ENCODE measurements at places on chromosomes 4 and X.

- no peak for DNase-seq
Measured at GRCh38 chr4:22910200-22910599, 217.5 kb downstream of the GBA3 start.

DNA sequence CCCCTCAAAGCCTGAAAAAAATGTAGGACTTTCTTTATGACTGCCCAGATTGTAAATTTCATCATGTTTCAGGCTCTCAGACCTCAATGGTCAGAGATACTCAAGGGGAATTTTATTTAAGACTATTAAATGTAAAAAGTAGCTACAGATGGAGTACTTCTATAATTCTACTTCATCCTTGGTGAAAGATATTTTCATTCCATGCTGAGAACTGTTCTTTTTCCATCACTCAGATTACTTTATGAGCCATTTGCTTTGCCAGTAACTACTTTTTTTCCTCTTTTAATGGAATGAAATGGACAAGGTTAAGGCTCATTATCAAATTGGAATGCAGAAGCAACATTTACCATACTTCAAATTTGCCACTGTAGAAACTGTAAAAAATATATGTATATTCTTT is 38.0 kb upstream of the PLS3 start:
- DNase-seq = no peak

- DNase-seq = no peak
Measured at GRCh38 chr4:79358438-79358837, 32.6 kb upstream of the NAA11 start.

DNA sequence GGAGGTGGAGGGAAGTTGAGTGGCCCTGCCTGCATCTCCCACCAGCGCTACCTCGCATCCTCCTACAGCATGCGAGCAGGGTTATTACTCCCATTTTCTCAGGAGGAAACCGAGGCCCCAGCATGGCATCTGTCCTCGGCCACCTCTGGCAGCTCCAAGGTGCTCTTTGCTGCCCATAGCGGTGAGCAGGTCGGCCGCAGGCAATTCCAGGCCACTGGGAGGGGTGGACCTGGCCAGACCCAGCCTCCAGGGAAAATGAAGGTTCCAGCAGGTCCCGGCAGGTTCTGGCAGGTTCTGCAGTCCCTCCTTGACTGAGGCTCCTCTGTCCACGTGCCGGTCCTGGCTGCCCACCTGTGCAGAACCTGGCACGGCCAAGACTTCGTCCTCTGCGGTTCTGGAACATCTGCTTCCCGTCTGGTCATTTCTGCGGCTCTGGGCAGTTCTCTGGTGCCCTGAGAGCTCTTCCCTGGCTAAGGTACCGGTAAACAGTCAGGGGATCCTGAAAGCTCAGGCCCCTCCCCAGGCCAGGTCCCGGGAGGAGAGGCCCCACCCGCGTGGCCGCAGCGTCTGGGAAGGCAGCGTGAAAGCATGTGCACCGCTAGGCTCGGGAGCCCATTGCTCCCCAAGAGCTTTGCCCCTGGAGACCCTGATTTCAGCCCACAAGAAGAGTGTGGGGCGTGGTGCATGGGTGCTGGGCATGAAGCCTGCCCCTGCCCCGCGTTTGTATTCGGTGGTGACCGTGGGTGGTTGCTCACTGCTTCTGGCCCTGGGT is 112.0 kb upstream of the ADRA2C start:
- no peak for DNase-seq

- no peak for DNase-seq
Measured at GRCh38 chrX:99795495-99795894, 614.6 kb downstream of the PCDH19 start.

DNA sequence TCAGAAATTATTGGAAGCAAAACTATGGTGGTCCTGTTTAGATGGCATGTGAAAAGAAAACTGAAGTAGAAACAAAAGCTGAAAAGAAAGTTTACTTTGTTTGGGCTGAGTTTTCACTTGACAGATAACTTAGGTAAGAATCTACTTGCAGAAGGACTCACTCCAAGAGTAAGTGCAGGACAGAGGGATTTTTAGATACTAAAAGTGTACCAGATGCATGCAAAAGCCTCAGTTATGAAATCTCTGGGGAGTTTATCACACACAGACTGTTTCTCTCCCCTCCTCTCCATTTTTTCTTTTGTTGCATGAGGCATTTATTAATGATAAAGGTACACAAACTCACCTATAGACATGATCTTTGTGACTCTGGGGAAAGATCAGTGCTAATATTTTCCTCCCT is 127.5 kb upstream of the GIMD1 start:
- no peak for DNase-seq

- no peak for DNase-seq
Measured at GRCh38 chr4:5992171-5992827, 25.9 kb downstream of the C4orf50 start.

DNA sequence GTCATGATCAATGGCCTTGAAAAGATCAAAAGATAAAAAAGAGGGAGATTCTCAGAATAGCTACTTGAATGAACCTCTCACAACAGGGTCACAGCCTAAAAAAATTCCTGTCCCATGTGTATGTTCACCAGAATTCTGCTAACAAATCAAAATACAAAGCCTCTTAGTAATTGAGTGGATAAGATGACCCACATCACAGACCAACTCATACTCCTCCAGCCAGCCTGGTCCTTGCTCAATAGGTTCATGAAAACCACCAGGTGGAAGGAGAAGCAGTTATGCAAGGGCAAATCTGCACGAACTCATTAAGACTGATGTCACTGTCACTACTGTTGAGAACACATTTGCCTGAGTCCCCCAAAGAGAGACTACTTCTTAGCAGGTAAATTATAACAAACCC is 21.5 kb downstream of the WDFY3 start:
- DNase-seq = no peak

DNA sequence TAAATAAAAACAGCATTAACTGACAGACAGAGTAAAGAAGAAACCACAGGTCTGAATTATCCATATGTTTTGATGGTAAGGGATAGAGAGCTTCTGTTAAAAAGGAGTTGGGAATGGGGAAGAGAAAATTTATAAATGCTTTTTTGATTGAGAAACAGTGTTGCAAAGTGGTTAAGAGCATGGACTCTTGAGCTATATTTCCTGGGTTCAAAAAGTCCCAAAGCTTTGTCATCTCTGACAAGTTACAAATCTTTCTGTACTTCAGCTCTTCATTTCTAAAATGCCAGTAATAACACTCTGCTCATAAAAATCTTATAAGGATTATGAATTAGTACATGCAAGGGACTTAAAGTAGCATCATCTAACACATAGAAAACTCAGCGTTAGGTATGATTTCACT is 62.2 kb downstream of the N4BP2 start:
- no peak for DNase-seq

DNA sequence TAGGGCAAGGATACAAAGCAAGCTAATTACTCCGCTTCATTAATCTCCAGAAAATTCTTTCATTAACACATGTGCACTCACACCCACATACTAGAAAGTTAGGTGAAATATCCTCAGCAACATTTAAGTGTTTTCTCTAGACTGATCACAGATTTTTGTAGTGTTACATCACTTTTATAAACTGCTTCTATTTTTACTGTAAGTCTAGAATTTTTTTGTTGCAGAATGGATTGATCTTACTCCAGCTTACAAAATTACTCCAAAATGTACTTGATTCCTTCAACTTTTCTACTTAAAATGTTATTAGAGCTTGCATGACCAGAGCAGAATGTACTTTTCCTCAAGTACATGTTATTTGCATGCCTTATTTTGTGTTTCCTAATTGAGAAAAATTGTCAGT is 2325.2 kb downstream of the PCDH7 start:
- no peak for DNase-seq

GRCh38 chrX:129932821-129933321 is 26.9 kb downstream of the UTP14A start:
- DNase-seq = no peak

DNA sequence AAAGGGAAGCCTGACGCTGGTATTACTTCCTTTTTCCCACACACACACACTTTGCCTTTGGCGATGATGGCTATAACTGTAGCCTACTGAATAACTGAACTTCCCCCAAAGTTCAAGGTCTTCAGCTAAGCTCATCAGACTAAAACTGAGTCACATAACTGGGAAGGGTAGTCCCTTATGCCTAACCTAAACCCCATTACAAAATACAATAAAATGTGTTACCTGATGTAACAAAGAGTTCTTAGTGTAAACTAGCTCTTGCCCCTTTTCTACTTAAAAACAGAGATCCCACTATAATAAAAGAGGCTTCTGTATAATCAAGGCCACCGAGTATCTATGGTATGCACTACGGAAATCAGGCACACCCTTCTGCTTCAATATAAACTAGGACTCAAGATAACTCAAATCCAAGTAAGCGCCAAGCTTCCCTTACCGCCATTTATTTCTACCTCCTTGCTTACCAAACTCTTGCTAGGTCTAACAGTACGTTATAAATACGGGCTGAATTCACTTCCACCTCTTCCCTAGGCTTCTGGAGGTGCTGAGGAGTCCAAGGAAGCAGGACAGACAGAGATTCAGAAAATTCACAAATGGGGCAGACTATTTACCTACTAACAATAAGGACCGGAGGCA is 2.4 kb downstream of the OTUD4 start:
- DNase-seq = no peak

- no peak for DNase-seq
Measured at GRCh38 chr4:174061026-174061425, 222.4 kb downstream of the FBXO8 start.

GRCh38 chr4:31261632-31262031 is 541.5 kb downstream of the PCDH7 start:
- DNase-seq = no peak

DNA sequence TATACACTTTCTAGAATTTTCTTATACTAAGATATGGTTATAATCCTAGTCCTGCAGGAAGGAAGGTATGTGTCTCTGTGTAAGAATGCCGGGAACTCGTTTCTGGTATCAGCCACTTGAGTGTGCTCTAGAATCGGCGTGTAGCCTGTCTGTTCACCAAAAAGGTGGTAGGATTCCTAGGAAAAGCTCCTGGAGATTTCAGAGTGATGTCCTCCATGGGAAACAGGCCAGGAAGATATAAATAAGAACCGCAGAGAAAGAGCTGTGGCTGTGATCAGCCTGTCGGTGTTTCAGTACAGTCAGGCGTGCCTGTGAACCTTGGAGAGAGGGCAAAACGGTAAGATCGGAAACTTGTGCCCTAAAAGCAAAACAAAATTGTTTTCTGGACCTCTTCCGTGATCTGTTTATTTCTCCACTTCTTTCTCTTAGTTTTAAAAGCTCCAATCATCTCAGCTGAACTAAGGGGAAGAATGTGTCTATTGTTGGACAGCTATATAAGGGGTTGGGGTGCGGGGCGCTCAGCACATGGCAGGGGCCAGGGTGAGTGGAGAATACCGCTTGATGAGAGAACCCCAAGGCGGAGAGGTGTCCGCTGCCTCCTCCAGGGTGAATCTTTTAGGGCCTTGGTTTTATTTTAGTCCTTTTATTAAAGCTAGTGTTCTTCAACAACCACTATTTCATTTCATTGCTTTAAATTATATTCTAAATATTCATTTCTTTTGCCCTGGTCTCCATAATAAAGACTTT is 303.8 kb upstream of the TENM3 start:
- DNase-seq = peak; percentile 12

GRCh38 chr4:54440394-54441136 is 211.5 kb downstream of the PDGFRA start:
- no peak for DNase-seq

GRCh38 chr4:45119376-45119775 is 393.0 kb upstream of the GNPDA2 start:
- no peak for DNase-seq

DNA sequence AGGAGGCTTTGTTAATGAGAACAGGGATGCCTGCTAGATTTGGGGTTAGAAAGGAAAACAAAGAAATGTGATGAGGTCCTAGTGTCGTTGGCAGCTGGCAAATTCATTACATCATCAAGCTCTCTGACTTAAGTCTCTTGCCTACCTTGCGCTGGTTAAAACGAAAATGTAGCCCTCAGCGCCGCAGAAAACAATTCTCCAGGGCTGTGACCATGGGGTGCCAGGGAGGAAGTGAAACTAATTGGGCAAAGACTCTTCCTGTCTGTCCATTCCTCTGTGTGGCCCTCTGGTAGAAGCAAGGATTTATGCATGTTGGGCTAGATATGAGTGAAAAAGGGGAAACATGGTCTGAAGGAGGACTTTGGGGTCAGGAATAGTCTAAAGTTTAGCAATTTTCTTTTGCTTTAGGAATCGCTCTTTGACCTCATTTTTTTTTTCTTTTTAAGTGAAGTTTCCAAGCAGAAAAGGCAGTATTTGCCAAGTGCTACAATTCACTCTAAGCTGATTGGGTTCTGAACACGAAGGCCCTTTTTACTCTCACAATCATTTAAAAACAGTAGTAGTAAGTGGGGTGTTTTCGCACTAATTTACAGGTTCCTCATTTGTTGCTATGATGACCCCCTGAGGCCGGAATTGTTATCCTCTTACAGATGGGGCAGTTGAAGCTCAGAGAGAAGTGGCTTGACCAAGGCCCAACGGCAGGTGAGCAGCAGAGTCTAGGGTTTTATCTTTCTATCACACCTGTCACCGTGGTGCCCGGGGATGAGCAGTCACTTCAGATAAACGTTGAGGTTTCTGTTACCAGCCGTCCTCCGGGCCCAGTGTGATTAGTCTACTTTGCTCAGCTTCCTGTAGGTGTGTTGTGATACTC is 27.3 kb upstream of the CHRNA9 start:
- DNase-seq = no peak

GRCh38 chr4:176443646-176444409 is 124.1 kb downstream of the SPCS3 start:
- peak; percentile 47 for DNase-seq

DNA sequence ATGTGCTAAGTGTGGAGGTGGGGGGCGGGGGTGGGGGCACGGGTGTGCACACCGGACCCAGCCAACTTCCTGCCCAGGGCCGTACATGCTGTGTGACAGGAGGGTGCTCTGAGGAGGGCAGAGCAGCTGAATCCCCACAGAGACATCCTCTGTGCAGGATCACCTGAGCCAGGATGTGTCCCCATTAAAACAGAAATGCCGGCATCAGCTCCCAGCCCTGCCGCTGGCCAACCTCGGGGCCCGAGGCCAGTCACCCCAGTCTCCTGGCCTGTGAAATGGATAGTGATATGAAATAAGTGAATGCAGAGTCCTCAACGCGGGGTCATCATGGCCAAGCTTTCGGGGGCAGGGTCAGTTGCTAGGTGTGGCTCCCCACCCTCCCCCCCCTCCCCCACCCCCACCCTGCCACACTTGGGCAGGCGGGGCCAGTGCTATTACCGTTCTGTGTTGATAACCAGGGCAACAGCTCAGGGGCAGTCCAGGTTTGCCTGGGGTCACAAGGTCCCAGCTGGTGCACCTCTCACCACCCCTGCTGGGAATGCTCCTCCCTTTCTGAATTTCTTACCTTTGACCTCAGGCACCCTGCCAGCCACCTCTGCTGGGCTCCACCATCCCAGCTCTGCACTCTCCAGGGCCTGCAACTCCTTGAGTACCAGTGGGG is 227.2 kb upstream of the PSAPL1 start:
- DNase-seq = no peak

GRCh38 chr4:55340266-55340665 is 5.8 kb upstream of the SRD5A3 start:
- DNase-seq = no peak

DNA sequence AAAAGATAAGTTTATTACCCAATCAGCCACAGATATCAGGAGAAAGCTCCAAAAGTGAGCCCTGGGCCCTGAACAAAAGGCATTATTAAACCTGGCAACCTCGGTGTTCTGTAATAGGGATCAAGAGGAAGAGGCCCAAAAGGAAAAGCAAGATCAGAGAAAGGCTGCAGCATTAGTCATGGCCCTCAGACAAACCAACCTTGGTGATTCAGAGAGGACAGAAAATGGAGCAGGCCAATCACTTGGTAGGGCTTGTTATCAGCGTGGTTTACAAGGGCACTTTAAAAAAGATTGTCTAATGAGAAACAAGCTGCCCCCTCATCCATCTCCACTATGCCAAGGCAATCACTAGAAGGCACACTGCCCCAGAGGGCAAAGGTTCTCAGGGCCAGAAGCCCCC is 75.7 kb downstream of the AGTR2 start:
- no peak for DNase-seq

Measured in fibroblast of skin of left biceps (primary cell).